ENCODE measurements at places on chromosomes 16 and 17.

GRCh38 chr17:48198950-48199541 is 91.5 kb downstream of the SNX11 start:
- no peak for DNase-seq

GRCh38 chr17:49390548-49391324 is 23.9 kb downstream of the PHB1 start:
- no peak for DNase-seq

GRCh38 chr16:88921591-88921990 is 55.1 kb upstream of the PABPN1L start:
- DNase-seq = no peak

DNA sequence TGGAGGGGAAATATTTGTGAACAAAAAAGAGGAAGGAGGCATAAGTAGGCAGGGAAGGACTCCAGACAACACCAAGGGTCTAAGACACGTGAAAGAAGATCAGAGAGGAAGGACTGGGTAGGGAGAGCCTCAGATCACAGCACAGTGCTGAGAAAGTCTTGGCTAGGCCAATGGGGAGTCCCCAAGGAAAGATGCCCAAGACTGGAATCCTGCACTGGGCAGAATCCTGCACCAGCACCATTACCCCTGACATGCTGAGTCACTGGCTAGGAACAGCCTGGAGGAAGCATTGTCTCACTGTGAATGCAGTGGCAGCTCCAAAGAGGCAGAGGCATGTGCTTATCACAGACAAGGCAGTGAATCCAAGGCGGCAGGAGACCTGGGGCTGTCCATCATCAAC is 19.2 kb downstream of the CLEC19A start:
- no peak for DNase-seq
